ENCODE measurements at places on chromosomes 12 and 14.

DNA sequence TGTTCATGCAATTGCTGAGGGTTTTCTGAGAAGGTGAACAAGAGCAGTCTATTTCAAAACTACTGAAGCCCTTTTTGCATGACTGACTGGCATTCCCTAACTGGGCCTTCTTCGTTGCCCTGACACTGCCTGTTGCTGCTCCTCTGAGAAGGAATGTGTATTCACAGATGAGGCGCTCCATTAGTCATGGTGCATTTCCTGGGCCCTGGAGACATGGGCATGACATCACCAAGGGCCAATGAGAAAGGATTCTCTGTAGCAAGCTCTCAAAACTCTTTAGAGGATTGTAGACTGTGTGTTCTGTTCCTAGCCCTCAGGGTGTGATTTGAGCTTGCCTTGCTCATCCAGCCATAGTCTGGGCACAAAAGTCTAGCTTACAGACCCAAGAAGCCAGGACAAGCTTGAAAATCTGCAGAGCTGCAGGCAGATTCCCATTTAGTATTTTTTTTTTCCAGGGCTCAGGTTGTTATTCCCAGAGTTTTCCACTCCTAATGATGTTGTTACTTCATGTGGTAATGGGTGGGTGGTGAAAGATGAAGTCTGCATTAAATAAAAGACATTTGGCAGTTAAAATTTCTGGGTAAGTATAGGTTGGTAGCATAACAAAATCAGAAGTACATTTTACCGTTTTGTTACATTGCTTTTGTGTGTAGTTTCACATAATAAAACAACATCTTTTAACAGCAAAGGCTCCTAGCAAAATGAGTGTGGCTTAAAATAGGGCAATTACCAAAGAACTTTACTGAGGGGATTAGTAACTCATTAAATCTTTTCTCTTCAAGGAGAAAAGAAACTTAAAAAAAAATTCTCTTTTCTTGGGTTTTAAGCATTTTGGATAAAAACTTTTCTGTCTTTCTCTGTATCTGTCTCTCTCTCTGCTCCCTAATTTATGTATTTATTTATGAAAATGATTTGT lies 318.4 kb downstream of the RAD51B start:
- peak; percentile 90 for DNase-seq

GRCh38 chr14:47150267-47150666 lies 498.7 kb upstream of the RPL10L start:
- DNase-seq, result no peak

GRCh38 chr12:67582238-67582834 lies 66.2 kb upstream of the DYRK2 start:
- DNase-seq, result no peak

- no peak for DNase-seq
These were observed 60.0 kb upstream of the ELK3 start for GRCh38 chr12:96134200-96134599.

GRCh38 chr14:56309198-56309597 lies 191.0 kb downstream of the PELI2 start:
- DNase-seq, result no peak

Measured in osteoblast (primary cell).